ENCODE measurements at places on chromosomes 5 and 9.

DNA sequence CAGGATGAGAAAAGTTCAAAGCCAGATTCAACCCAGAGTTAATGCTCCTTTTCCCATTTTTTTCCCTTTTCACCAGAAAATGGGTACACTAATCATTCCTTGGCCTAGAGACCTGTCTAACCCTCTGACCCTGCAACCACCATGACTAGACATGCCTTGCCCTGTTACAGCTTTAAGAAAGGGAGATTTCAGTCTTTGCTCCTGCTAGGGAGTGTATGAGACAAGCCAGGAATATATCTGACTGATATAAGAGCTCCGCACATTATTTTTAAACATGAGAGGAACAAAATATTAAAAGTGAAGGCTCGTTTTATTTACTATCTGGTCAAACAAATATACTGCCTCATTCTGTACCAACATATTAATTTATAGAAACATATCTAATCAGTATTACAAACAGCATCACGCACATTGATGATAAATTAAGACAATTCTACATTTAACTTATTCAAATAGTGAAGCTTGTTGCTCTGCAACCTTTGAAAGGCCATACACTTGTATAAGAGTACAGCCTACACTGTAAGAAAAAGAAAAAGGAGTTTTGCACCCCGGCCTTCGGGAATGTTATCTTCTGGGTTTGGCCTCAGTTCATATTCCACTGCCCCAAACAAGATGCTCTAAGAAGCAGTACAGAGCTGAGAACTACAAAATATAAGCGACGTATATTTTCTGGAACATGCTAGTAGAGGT is 132.7 kb downstream of the FBXL17 start:
- DNase-seq, result no peak

DNA sequence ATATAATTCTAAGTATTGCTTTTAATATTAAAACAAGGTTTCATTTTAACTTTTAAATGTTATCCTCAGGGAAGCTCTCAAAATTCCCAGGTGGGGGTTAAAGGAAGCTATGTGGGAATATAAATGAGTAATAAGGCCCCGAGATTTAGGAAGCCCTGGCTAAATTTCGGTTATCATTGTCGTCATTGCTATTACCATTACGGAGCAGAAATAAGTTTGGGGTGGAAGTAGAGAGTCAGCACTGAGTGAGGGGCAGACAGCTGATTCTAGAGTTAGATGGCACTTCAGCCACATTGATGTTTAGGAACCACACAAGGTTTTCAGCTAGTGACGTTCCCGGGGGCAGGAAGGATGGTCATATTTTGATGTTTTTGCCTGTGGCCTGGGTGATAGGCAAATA is 74.9 kb downstream of the NREP start:
- DNase-seq, result no peak

DNA sequence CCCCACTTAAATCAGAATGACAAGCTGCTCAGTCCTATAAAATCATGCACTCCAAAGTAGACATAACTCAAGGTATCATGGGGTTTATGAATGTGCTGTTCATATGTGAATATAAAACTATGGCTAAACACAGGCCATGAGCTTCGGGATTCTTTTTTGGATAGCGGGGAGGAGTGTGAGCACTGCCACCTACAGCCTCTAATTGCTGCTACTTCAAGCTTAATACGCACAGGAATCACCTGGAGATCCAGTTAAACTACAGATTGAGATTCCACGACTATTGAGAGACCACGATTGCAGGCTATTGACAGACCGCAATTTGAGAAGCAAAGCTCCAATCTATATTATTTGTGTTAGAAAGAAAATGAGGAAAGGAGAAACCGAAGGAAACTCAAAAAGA is 231.6 kb downstream of the MCTP1 start:
- no peak for DNase-seq

- DNase-seq, result no peak
These were observed 1709.6 kb upstream of the WWC1 start for GRCh38 chr5:166581826-166582225.

- no peak for DNase-seq
These were observed 21.6 kb downstream of the ANKS6 start for GRCh38 chr9:98774746-98775145.

Data from CD4-positive, alpha-beta T cell treated with Interferon gamma for 1 hour (primary cell).